HAP-1 (cell line): ENCODE measurements at places on chromosomes 1 and 21.

DNA sequence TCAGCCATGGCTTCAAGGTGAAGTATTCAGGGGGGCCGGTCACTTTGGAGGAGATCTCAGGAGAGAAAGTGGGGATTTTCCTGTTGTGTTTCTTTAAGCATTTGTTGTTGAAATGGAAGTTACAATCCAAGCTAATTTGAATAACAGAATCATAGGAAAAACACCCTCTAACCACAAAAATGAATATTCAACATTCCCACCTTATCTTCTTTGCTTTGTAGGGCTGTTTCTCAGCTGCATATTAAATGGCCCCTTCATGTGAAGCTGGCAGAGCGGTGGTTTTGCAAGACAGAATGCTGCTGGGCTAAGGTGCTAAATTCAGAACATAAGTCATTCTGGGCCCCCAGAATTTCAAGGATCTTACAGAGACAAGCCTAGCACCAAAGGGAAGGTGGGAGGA is 279.0 kb downstream of the RRAGC start:
- DNase-seq: no peak

GRCh38 chr1:40858856-40859416 is 3.2 kb downstream of the CITED4 start:
- DNase-seq: no peak

DNA sequence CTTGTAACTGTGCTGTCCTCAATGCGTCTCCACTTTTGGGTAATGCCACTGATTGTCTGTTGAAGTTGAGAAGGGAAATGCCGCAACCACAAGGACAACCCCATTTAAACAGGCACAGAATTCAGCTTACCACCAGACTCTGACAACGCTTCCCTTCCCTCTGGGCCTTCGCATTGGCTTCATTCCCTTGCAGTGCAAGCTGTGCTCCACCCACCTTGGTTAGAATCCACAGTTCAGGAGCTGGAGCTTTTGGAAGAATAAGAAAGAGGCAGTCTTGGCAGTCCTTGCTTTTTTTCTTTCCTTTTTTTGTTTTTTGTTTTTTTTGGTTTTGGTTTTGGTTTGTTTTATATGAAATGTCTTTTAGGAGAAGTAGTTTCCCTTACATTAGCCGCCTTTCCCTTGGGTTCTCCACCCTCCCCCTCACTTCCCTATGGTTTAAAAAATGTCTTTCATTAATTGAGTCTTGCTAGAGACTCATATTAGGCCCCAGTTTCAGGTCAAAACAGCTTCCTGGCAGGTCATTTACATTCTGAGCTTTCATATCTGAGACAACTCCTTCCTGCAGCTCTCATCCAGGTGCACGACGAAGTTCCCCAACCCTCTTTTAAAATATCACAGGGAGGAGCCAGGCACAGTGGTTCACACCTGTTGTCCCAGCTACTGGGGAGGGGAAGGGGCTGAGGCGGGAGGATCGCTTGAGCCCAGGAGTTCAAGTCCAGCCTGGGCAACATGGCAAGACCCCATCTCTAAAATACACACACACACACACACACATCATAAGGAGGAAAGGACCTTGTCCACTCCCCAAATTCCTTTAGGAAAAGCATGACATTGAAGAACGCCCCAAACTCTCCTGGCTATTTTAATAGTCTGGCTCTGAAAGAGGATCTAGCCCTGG is 20.7 kb upstream of the LAX1 start:
- DNase-seq: no peak

DNA sequence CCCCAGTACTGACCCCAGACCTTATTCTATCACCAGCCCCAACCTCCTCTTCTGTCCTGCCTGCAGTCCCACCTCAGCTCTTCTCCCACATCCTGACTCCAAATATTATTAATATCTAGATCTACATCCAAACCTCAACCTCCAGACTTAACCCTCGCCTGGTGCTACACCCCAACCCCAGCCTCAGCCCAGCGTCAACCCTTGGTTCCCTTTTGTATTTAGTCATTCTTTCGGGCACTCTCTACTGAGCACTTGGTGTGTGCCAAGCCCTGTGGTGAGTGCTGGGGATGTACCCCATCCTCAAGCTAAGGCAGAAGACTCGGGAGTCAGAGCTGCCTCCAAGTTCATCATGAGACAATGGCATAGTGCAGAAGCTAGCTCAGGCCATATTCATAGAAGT is 1.1 kb downstream of the SHISAL2A start:
- no peak for DNase-seq

GRCh38 chr1:202998836-202999750 is 8.1 kb upstream of the TMEM183A start:
- peak; percentile 58 for DNase-seq

DNA sequence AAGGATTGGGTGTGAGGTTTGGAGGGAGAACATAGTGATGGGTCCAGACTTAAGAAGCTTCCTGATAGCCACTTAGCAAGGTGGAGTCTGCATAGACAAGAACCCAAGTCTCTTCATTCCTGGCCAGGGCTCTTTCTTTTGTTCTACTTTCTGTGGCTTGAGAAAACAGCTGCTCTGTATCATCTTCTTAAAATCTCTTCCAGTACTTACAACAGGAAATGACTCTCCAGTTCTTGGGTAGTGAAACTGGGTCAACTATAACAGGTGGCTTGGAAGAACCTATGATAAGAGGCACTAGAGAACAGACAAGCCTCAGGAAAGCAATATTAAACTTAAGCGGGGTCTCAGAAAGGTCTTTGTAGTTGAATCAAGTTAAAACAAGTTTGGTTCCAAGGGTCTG is 148.1 kb upstream of the USP24 start:
- no peak for DNase-seq

- DNase-seq: peak; percentile 73
These were observed 30.8 kb upstream of the PTGFRN start for GRCh38 chr1:116878804-116879477.

GRCh38 chr1:18539171-18539570 is 58.4 kb downstream of the KLHDC7A start:
- DNase-seq: no peak

DNA sequence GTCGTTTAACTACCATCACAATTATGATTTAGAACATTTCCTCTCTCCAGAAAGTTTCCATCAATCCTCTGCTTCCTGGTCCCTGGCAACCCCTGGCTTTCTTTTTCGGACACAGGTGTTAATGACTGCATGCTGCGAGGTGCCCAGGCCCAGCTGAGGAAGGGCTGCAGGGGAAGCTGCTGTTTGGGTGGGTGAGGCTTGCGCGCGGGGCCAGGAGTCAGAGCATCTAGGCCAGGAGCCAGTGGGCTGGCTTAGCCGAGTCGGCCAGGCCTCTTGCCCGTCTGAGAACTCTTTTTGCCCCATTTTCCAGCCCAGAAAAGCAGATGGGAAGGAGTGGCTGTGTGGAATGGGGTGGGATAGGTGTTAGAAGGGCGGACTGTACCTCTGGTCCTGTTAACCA is 51.5 kb downstream of the NAV1 start:
- DNase-seq: no peak

DNA sequence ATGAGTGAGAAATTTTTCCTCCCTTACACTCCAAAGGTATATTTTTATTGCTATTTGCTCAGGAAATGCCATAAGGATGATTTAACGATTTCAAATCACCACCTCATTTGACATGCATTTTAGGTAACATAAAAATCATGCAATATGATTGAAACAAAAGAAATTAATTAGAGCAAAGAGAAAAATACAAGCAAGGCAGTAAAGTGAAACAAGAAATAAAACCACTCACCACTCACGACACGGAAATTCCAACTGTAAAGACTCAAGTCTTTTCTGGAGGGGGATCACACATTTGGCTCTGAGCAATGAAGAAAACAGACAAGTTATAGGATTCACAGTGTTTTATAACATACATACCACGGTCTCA is 86.8 kb upstream of the ARHGAP29 start:
- no peak for DNase-seq

DNA sequence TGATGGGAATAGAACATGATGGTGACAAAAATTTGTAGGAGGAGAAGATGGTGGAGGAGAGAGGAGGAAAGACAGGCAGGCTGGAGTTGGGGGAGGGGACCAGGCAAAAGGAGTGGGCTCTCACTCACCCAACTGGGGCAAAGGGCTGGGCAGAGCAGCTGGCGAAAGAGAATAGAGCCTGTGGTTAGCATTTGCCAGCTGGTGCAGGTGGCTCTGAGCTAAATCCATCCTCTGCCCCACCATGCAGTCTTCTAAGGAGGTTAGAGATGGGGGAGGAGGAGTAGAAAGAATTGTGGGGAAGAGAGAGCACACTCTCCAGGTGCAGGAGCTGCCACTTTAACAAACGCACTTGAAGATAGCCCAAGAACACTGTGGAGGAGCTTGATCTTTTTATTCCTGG is 27.6 kb upstream of the SLAMF1 start:
- DNase-seq: no peak

- DNase-seq: peak; percentile 15
These were observed 512.7 kb upstream of the ZRANB2 start for GRCh38 chr1:71593523-71593922.

DNA sequence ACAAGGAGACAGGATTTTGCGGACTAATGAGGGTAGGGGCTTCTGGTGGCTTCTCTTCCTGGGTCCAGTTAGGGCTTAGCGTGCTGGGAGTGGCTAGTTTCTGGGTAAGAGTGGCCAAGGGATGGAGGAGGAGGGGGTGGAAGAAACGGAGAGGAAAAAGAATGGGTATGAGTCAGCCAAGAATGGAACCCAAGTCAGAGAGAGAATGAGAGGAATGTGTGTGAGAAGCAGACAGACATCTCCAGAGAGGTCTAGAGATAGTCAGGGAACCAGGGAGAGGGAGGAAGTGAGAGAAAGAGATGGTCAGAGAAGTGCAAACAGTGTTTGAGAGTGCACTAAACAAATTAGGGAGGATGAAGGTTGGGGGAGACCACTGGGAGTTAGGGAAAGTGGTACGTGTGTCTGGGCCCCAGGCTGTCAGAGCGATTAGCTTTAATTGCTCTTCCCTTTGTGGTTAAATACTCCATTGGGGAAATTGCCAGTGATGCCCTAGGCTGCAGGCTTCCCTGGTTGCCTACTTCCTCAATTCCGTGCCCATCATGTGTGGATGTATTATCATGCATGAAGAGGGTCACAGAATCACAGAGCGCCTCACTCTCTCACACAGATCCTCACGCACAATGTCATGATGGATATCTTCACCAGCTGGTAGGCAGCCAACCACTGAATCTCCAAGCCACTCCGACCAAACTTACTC is 1.4 kb downstream of the PEA15 start:
- DNase-seq: no peak

DNA sequence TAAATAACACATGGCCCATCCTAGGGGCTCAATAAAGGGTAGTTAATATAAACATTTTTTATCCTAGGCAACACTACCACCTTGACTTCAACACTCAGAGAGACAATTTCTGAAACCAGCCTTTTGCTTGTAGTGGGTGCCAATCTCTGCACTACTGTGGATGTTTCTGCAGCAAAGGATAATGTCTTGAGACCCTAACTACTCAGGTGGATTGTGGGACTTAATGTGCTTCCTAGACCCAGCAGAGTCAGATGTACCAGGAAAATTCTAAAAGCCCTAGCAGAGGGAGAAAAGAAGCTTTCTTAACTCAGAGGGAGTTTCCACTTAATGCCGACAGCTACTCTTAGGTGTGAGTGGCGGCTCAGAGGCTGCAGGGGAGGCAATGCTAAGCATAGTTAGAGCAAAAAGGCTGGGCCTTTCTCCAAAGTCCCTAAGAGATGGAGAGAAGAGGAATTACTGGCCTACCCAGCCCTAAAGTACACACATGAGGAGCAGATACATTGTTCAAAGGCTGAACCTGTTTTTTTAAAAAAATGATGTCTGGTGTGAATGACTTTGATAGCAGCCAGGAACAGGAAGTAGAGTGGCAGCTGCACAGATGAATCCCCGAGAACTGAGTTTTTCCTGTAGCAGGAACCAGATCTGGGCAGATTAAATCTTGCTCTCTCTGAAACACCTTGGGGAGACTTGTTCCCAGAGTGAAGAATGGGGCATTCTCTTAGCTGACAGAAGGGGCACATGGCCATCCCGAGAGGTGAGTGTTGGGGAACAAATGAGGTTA is 33.5 kb upstream of the ABCD3 start:
- DNase-seq: no peak

DNA sequence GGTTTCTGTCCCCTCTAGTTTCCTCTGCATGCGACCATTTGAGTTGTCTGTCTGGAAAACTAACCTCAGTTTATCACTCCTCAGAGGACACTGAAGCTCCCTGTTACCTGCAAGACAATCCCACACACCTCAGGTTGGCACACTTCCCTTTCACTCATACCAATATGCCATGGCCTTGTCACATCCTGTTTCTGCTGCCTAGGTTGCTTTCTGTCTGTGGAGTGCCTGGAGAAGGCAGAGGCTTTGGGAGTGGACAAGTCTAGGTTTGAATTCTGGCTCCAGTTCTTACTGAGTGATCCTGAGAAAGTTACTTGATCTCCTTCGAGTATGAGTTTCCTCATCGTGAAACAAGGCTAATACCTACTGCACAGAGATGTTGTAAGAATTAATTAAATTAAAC is 171.5 kb upstream of the CACYBP start:
- no peak for DNase-seq

- no peak for DNase-seq
These were observed 58.8 kb downstream of the TOMM20 start for GRCh38 chr1:235069577-235070563.

DNA sequence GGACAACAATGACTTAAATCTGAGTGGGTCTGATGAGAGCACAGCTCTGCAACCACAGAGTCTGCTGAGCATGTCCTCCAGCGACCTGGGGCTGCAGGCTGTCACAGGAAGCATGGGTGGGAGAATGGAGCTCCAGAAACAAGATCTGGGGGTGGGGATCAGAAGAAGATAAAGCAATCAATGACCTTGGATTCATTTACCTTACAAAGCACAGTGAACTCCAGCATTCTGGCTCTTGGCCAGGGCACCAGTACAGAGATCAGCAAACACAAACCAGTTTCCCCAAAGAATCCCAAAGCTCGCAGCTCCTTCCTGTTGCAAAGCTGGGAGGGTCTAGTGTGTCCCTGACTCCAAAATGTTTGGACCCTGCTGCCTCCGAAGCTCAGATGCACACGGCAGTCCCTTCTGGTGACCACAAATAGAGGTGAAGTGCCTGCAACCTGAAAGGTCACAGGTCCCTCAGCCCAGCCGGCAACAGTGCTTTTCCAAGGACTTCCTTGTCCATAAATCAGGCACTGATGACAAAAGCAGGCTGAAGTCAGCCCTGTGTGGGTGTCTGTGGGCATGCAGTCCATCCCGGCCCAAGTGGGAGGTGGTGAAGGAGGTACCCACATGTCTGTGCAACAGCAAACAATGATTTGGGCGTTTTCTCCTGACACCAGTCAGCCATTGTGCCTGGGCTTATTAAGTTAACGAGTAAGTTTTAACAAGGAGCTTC is 76.1 kb downstream of the SH3BGR start:
- no peak for DNase-seq

DNA sequence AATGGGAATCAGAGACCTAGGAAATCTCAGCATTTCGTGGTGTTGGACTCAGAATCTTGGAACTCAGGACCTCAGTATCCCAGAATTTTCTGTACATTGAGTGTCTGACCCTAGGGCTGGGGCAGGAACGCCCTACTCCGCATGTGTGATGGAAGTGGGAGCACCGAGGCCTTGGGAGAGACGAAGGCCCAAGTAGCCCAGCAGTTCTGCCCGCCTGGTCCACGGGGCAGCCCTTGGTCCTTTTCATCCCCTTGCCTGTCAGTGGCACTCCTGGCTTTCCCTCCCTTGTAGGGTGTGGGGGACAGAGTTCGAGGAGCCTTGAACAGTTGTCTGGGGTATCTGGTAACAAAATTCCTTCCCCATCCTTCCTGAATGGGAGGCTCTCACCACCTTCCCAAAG is 10.2 kb downstream of the A3GALT2 start:
- no peak for DNase-seq
